Erythroblast (primary cell): ENCODE measurements at places on chromosomes 12 and 14.

DNA sequence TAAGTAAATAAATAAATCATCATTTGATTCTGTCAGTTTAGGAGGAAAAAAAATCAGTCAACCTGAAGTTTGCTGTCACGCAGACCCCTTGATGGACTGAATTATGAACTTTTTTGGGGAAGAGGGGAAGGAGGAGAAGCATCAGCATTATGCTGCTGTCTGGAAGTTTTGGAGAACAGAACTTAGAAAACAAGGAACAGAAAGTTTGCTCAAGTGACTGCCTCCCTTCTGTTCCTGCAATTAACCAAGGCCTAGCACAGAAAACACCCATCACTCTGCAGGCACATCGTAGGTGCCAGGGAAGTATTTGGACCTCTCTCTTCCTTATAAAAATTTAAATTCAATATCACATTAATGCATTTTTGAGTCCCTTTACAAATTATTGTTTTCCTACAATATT lies 283.8 kb downstream of the VRK1 start:
- DNase-seq = no peak

GRCh38 chr14:31945074-31945613 lies 132.0 kb upstream of the ARHGAP5 start:
- no peak for DNase-seq

- DNase-seq = no peak
Measured at GRCh38 chr12:50248883-50249282, 34.4 kb downstream of the LIMA1 start.

DNA sequence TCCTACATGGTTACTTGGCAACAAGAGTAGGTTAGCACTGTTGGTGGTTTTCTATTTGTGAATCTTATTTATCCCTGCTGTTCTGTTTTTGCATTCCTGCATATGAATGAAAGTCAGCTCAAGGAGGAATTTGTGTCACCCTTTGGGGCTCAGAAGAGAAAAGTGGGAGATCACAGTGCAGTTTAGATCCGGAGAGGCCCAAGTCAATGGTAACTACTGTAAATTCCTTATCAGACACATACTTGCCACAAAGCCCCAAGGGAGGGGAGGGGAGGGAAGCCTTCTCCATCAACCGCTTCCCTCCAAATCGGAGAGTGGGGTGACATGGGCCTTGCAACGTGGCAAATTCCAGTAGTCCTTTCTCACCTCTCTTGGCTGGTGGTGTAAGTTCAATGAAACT lies 15.0 kb downstream of the GSG1 start:
- DNase-seq = no peak

DNA sequence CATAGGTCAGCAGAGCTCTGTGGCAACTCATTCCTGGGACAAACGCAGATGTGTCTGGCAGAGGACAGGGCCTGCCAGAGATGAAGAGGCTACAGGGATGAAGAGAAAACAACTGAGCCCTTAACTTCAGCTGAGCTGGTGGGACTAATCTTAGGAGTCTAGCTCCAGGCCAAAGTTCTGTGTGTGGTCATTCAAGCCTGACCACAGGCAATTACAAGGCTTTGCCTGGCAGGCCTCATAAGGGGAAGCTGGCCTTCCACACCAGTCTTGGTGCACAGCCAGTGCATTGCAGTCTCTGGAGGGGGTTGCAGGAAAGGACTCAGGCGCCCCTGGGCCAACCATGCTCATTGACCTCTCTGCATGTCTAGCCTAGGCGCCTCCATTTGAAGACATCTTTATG lies 127.6 kb upstream of the DAAM1 start:
- DNase-seq = no peak

GRCh38 chr12:49684310-49684854 lies 22.8 kb downstream of the FMNL3 start:
- DNase-seq = no peak

DNA sequence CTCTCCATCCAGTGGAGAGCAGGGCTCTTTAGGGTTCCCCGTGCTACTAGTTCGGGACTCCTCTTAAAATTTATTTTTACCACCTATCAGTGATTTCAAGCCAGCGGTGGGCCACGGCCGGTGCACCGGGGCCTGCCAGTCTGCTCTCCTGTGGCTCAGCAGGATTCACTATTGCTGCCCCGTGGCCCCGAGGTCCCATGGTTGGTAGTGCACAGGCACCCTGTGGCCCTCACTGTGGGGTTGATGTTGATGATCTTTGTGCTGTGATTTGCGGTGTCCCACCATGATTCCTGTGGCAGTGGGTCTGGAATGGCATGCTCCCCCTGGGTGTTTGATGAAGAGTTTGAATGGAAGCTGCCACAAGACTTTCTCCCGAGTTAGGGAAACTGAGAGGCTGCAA lies 12.6 kb upstream of the MEG3 start:
- no peak for DNase-seq

DNA sequence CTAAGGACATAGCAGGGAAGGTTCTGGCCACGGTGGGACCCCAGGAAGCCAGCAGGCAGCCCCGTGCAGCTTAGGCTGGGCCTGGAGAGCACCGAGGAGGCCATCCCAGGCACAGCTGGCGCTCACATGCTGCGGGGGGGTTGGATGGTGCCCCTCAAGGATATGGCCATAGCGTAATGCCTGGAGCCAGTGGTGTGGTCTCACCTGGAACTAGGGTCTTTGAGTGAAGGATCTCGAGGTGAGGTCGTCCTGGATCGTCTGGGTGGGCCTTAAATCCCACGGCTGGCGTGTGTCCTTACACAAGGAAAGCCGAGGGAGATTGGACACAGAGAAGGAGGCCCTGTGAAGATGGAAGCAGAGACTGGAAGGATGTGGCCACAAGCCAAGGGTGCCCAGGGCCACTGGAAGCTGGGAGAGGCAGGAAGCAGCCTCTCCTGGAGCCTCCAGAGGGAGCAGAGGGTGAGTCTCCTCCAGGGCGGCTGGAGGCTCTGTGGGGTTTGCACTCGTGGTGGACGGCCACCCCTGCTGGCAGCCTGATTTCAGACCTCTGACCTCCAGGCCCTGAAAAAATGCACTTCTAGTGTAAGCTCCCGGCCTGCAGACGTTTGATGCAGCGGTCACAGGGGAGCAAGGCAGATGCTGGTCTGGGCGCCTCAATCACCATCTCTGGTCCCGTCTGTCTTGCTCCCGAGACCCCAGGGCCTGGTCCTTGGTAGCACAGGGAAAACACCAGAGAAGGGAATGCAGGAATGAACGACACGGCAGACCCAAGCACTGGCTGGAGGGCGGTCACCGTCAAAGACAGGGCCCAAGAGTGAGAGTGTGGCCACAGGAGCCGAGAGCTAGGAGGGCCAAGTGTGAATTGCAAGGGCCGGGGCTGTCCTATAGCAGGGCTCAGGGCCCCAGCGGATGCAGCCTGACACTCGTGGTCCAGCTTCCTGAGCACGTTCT lies 218.6 kb downstream of the KIF26A start:
- DNase-seq = no peak

GRCh38 chr14:31206536-31207286 lies 882 bp downstream of the HECTD1 start:
- peak; percentile 74 for DNase-seq

DNA sequence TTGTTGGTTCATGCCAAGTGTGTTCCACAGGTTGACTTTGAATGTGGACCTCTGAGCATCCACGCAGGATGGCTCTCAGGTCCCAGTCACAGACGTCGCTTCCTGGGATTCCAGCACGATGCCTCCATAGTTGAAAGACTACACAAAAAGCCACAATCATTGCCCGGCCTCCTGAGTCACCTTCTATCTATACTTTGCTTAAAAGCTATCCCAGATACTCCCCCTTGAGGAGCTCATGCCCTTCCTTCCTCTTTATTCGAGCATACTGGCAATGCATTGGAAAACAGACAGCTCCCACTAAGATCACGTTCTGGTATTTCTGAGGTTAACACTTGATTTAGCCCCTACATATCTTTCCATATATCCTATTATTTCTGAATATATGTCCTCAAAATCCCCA lies 40.1 kb downstream of the ZNF664 start:
- DNase-seq = no peak

DNA sequence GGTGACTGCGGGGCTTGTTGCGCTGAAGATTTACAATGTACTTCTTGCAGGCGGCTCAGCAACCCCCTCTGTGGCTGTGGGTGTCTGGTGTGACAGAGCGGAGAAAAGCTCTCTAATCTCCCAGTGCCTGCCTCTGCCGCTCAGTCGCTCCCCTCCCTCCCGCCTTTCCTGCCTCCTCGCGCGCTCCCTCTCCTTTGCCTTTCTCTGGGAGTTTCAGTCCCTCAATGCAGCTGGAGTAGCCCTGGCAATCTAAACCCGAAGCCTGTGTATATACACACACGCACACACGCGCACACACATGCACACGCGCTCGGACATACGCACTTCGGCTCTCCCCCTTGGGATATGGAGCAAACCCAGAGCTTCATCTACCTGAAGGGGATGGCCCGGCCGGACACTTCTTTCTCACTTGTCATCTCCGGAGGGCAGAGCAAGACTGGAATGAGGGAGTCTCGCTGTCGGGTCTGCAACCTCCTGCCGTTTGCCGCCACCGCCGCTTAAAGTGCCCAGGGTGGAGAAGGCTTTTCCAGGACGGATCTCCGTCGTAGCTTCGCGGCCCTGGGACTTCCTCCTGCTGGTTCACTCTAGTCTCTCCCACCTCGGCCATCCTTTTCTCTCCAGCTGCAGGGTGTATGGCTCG lies 599 bp upstream of the TRHDE start:
- peak; percentile 17 for DNase-seq

GRCh38 chr12:120853188-120853587 lies 51.0 kb downstream of the SPPL3 start:
- no peak for DNase-seq

DNA sequence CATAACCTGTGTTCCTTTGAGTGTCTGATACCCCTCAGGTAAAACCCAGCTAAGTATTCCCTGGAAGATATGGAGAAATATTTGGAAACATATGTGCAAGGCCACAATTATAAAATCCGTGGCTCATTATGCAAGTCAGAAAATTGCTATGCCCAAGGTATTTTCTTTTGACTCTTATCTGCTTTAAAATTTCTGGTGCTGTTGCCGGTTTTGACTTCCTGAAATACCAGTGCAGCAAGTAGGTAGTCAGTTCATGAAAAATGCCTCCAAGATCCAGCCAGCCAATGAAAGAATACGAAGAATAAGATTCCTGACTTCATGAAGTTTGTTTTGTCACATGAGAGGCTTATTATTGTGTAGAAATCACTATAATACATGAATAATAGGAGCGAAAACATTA lies 20.2 kb upstream of the FUT8 start:
- DNase-seq = no peak

DNA sequence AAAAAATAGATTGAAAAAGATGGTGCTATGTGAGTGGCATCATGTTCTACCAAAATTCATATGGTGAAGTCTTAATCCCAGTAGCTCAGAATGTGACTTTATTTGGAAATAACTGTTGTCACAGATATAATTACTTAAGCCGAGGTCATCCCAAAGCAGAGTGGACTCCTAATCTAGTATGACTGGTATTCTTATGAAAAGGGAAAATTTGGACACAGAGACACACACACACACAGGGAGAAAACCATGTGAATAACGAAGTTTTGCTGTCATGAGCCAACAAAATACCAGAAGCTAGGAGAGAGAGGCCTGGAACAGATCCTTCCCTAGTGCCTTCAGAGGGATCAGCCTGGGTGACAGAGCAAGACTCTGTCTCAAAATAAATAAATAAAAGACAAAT lies 62.6 kb downstream of the FAR2 start:
- no peak for DNase-seq

GRCh38 chr12:98408681-98409080 lies 106.7 kb upstream of the TMPO start:
- no peak for DNase-seq

DNA sequence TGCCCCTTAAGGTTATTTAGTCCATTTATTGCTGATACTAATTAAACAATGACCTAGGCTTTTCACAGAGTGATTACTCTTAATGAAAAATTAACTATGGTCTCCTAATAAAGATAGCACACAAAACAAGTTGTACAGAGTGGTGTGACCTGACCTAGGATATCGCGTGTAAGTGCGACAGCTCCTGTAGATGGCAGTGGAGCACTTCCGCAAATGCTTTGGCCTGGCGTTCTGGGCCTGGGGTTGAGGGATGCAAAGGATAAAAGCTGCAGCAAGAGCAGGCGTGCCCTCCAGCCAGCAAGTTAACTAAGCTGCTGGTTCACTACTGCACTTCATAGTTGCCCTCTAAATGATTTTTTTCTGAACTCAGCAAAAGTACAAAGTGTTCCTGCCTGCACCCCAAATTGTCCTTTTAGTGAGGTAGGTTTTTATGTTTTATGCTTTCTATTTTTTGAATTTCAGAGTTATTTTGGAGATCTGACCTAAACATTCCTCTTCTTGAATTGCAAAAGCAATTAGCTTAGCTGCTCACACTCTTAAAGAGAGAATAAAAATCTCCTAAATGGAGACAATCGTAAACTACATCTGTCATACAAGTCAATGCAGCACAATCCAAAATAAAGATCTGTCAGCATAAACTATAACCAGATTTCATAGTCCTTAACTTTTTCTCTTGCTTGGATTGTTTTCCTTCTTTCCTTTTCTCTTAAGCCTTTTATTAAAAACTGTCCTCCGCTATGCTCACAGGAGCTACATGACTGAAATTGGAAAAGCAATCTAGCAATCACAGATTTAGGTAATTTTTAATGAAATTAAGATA lies 379.6 kb downstream of the LRIG3 start:
- DNase-seq = peak; percentile 47

- DNase-seq = peak; percentile 56
Measured at GRCh38 chr14:33916663-33917565, 34.0 kb downstream of the EGLN3 start.

GRCh38 chr12:94151582-94151981 lies 3.2 kb downstream of the PLXNC1 start:
- DNase-seq = no peak
